ENCODE measurements at places on chromosomes 13 and 19.

GRCh38 chr19:21084343-21084742 lies 2.3 kb downstream of the ZNF714 start:
- DNase-seq, result no peak

GRCh38 chr13:44120043-44120442 lies 240.3 kb downstream of the LACC1 start:
- no peak for DNase-seq

DNA sequence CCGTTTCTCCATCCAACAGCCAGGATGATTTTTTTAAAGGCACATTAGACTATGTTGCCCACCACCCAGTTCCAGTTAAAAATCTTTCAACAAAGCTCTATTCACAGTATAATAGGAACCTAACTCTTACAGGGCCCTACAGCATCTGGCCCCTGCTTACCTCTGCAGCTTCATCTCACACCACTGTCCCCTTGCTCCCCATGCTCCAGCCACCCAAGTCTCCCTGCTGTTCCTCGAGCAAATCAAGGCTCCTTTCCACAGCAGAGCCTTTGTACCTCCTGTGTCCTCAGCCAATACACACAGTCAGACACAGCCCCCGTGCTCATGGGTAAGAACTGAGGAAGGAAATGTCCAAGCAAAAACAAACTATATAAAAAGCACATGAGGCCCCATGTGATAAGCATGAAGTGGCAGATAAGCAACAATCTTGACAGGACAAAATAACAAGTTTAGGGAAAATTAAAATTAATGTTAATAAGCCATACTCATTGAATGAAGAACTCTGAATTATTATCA lies 67.5 kb downstream of the TSC22D1 start:
- no peak for DNase-seq

DNA sequence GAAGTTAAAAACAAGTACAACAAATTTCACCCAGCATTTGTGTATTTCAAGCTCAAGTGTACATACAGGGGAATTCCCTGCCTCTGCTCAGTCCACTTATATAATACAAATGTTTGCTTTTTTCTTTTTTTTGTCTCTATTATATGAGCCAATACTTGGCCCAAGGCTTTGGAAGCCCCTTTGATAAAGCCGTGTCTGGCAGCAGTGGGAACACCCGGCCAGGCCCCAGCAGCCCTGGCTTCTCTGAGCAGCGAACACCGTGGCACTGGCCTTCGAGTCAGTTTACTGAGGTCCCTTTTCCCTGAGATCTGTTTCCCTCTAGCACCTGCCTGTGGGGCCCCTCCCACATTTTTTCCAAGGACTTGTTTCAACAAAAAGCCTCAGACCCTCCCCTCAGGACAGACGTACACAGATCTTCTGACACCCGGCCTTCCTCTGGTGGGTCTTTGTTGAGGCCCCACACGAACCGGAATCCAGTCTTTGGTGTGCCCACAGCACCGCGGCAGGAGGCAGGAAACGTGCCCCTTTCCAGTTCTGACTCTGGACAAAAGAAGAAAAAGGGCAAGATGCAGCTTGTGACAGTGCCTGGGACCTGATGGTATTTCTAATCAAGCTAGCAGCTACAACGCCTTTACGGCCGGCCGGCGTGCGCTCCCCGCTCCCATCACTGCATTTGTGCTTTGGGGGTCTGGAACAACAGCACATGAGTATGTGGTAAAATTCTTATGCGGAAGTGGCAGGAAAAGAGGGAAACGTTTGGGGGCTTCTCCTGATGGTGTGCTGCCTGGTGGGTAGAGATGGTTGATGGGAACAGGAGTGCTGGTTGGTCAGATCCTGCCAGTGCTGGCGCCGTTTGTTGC lies 13.8 kb downstream of the SIPA1L3 start:
- DNase-seq, result no peak

GRCh38 chr13:112771877-112772538 lies 82.2 kb downstream of the ATP11A start:
- no peak for DNase-seq

- no peak for DNase-seq
Measured at GRCh38 chr13:95352486-95352885, 51.2 kb upstream of the ABCC4 start.

- no peak for DNase-seq
Measured at GRCh38 chr13:88456151-88456550, 785.0 kb downstream of the SLITRK5 start.

- DNase-seq, result no peak
Measured at GRCh38 chr13:109922518-109922917, 136.1 kb upstream of the IRS2 start.

GRCh38 chr13:66586489-66586888 lies 643.6 kb downstream of the PCDH9 start:
- DNase-seq, result no peak

- DNase-seq, result no peak
Measured at GRCh38 chr19:1383017-1383311, 743 bp upstream of the NDUFS7 start.

- DNase-seq, result no peak
Measured at GRCh38 chr19:53597023-53597422, 34.8 kb upstream of the DPRX start.

GRCh38 chr13:58729361-58729760 lies 1097.8 kb downstream of the PCDH17 start:
- DNase-seq, result no peak

GRCh38 chr13:113922412-113923118 lies 51.3 kb downstream of the C13orf46 start:
- DNase-seq, result no peak
